ENCODE measurements at places on chromosomes 6 and 20.

- no peak for DNase-seq
These were observed 213.4 kb downstream of the KHDC1L start for GRCh38 chr6:73011945-73012344.

DNA sequence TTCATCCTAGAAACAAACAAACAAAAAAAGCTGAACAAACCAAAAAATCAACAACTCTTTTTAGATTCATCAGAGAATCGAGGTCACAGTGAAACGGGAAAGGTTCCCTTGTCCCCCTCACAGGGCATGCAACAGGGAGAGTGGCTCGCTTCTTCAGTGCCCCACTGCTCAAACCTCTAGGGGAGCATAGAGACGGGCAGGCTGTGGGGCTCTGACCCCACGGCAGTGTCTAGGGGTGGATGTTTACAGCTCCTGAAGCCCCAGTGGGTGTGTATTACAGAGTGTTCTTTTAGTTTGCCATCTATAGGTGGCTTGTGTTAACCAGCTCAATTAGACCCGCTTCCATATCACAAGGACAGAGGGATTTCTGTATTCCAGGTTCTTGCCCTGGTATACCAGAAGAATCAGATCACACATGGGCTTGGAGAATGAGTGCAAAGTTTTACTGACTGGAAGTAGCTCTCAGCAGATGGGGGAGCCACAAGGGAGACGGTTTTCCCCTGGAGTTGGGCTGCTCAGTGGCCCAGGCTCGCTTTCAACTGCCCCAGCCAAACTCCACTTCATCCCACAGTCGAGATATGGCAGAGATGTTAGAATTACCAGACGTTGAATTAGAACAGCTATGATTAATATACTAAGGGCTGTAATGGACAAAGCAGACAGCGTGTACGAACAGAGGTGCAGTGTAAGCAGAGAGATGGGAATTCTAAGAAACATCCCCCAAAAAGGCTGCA, 192.6 kb upstream of the CST7 start:
- no peak for DNase-seq

DNA sequence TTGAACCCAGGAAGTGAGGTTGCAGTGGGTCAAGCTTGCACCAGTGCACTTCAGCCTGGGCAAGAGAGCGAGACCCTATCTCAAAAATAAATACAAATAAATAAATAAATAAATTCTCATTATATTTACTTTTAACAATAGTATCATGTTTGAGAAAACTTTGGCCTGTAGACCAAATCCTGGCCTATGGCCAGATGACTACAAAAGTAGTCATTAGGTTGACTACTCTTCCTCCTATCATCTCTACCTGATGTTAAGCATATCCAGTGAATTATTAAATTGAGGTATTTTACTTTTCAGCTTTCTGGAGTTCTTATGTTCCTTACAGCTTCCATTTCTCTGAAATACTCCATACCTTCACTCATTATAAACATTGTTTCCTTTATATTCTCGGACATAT, 280.6 kb downstream of the LAMA2 start:
- DNase-seq, result no peak

DNA sequence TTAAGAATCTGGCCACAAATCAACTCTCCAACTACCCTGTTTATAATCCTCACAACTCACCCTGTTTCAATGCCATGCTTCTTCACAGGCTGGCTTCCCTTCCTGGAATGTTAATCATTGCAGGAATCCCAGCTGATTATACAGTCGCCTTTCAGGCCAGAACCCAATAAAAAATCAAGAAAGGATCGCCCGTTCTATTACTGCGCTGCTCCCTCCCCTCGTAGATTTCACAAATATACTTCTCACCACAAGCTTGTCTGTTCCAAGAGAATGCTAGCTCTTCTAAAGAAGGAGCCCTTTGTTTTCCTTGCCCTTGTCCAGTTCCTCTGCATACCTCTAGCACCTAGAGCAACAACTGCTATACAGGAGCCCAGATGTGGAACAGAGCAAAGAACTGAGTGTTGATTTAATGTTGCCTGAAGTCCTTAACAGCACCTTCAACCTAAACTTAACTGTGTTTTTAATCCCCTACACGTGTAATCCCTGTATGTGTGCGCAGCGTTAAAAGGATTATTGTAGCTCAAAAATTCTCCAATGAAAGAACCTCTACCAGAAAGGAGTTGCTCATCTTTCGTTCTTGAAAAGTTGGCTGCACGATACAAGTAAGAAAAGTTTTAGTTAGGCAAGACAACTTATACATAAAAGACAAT, 988 bp downstream of the ECHDC1 start:
- no peak for DNase-seq

GRCh38 chr6:84766799-84767525, 2.6 kb upstream of the TBX18 start:
- DNase-seq, result no peak

GRCh38 chr6:26172608-26172968, 85.4 kb downstream of the HFE start:
- DNase-seq, result peak; percentile 35

DNA sequence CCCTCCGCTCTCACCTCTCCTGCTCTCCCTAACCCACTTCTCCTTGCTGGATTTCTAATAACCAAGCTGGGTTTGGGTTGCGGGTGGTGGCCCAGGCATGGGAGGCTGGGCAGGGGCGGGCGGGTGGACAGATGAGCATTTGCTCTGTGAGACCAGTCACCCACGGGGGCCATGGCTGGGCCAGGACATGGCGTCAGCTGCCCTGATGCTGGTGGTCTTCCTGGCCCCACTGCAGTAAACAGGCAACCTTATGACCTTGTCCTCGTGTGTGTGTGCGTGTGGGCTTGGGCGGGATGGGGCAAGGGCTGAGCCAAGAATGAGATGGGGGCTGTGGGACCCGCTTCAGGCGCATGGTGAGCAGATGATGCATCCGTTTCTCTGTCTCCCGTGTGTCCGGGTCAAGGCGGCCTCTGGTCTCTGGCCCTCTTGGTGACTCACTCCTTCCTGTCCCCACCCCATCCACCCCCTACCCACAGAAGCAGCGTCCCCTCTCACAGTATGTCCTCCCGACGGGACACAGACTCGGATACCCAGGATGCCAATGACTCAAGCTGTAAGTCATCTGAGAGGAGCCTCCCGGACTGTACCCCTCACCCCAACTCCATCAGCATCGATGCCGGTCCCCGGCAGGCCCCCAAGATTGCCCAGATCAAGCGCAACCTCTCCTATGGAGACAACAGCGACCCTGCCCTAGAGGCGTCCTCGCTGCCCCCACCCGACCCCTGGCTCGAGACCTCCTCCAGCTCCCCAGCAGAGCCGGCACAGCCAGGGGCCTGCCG, 41.4 kb upstream of the MYL9 start:
- DNase-seq, result no peak

GRCh38 chr20:47445291-47445690, 56.4 kb upstream of the NCOA3 start:
- no peak for DNase-seq

GRCh38 chr6:156977527-156978291, 200.5 kb downstream of the ARID1B start:
- no peak for DNase-seq

DNA sequence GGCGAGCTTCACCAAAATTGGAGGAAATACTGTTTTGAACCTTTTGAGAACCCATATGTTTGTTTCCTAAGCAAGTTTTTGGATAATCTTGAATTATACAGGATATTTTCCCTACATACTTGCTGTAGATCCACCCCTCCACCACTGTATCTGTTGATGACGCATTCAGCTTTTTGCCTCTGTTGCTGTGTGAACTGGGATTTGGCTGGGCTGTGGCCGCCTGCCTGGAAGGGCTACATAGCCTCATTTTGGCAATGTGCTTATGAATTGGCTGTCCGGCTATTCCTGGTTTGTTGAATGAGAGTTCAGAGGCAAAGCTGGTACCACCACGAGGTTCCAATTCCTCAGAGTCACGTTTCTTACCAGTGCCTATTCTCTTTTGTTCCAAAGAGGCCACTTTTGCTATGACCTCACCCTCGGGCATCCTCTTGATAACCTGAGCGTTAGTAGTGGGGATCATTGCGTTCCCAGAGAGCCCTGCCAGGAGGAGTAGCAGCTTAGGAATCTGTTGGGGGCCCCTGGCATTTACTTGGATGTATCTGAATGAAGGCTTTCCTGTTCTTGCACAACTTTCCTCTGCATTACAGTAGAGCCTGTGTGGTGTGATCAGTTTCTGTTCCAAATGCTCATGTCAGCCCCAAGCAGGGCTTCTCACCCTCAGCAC, 6.4 kb downstream of the FAM83D start:
- DNase-seq, result no peak

DNA sequence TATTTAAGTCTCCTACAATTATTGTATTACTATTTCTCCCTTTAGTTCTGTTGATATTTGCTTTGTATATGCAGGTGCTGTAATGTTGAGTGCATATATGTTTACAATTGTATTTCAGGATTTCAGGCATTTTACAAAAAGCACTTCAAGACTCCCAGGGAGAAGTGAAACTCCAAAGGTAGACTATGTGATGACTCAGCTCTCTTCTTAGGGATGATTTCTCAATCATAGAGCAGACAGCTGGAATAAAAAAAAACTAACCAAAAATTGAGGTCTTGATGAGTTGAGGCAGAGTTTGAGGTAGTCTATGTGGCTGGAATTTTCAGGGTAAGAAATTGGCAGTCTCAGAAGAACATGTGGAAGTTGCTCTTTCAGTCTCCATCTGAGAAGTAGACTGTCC, 786.1 kb downstream of the TFAP2A start:
- DNase-seq, result no peak

DNA sequence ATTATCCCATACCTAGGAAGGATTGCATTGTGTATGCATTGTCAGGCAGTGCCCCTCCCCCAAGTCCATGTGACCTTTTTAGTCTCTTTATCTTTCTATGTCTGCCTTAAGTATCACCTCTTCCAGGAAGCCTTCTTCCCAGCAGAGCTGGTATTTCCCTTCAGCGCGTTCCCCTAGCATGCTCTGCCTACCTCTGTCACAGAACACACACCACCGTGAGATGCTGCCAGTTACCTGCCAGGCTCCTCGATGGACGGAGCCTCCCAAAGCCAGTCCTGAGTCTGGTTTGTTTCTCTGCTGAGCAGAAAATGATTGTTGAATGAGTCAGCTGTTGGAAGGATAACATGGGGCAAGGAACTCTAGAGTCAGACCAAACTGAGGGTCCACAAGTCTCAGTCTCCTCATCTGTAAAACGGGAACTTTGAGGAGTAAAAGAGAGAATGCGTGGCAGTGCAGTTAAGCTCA, 11.3 kb upstream of the ZNF335 start:
- DNase-seq, result no peak

- DNase-seq, result no peak
These were observed 42.0 kb downstream of the TGM2 start for GRCh38 chr20:38123021-38123587.

- DNase-seq, result no peak
These were observed 103.3 kb downstream of the BACH2 start for GRCh38 chr6:90193359-90193758.

- no peak for DNase-seq
These were observed 22.6 kb downstream of the SLC2A12 start for GRCh38 chr6:134029495-134030455.

- DNase-seq, result no peak
These were observed 38.6 kb downstream of the FOXP4 start for GRCh38 chr6:41584668-41585205.

DNA sequence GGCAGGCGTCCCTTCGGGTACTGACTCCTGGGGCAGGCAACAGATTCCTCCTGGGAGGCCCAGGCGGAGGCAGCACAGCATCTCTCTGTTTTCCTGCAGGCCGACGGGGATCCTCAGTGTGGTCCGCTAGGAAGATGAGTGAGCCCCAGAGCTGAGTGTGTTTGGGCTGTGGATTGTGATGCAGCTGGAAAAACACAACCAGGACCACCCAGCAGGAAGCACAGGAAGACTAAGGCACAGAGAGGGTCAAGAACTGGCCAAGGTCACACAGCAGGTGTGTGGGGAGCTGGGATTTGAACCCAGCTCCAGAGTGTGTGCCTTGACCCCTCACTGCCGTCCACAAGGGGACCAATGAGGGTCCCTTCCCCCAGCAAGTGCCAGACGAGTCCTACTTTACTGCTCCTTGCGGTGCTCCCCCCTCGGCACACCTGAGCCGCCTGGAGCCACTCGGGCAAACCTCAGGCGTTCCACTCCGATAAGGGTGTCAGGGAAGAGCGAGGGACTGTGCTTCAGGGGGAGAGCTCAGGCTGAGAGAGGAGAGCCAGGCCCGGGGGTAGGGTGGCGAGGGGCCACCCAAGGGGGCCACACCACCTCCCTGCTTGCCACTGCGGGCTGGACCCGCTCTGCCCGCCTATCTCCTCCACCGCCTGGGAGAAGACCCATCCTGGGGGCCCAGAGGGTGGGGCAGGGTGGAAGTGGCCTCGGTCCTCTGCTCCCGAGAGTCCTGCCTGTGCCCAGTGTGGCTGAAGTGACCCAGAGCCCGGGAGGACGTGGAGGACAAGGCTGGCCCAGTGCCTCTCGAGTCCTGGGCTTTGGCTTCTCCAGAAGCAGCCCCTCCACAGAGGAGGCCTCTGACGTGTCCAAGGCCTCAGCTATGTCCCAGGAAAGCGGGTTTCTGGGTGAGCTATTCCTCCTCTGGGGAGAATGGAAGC, 63.3 kb downstream of the YTHDF1 start:
- no peak for DNase-seq

- no peak for DNase-seq
These were observed 9.6 kb downstream of the DYNLRB1 start for GRCh38 chr20:34525709-34526416.

GRCh38 chr6:41182069-41183034, 18.6 kb downstream of the TREML2 start:
- DNase-seq, result peak; percentile 74

DNA sequence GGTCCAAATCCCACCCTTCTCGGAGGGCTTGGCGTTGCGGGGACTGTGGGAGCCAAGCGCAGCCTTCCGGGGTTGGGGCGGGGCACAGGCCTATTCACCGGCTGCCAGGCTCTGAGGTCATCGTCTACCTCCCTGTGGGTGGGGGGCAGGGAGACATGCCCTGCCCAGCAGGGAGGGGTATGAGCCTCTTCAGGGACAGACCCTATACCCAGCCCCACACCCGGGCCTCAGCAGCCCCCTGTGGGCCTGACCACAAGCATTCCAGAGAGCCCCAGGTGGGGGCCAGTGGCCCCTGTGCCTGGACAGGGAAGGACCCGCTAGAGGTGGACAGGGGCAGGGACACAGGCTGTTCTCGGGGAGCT, 11.6 kb downstream of the LAMA5 start:
- no peak for DNase-seq

DNA sequence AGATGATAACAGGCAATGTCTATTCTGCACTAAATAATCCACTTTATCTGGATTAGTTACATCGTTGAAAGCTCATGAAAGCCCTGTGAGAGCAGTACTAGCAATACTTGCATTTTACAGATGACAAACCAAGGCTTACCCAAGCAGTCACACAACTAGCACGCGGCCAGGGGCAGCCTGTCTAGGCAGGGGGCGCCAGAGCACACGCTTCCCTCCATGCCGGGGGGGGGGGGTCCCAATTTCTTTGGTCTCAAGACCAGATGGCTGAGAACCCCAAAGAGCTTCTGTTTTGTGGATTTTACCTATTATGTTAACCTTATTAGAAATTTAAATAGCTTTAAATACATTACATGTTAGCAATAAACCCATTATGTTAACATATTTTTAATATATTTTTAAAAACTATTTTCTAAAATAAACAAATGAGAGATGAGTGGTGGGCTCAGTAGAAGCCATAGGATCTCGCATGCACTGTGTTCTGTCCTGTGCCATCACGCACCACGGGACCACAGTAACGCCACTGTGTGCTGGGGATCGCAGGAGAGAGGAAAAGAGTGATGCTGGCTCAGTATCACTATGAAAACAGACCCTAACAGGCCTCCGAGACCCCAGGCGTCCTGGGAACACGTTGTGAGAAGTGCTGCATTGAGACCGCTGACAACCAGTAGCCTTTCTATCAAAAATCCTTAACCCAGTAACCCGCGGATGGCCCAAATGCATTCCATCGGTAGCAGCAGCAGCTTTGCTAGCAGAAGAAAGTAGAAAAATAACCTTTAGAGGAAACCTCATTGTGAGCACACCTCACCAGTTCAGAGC, 5.3 kb upstream of the PRR18 start:
- peak; percentile 71 for DNase-seq

Data from activated naive CD4-positive, alpha-beta T cell treated with anti-CD3 and anti-CD28 coated beads for 36 hours (primary cell).